ENCODE measurements at places on chromosomes 13 and 19.
A peak's percentile ranks its signal among the peaks of the same experiment; 100 is the strongest.

DNA sequence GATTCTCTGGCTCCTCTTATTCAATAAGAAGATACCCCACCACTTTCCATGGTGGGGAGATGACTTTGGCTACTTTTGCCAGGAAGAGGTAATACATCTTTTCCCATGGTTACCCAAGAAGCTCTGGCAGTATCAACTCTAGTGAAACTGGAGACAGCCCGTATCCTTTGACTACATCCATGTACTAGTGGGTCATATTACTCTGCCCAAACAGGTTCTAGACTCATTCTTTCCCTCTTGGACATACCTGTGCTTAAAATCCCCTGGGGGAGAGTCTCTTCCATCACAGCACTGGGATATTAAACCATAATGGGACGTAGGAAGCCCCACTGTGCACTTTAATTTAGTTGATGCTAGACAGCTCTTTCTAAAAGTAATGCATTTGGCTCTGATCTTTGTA is 144.7 kb upstream of the KLF12 start:
- no peak for DNase-seq

DNA sequence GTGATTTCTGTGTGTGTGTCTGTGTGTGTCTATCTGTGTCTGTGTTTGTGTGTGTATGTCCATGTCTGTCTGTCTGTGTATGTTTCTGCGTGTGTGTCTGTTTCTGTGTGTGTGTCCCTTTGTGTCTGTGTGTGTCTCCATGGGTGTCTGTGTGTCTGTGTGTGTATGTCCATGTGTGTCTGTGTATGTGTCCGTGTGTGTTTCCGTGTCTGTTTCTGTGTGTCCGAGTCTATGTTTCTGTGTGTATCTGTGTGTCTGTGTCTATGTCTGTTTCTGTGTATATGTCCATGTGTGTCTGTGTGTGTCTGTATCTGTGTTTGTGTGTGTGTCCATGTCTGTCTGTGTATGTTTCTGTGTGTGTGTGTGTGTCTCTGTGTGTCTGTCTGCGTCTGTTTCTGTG is 276.3 kb upstream of the SOX1 start:
- no peak for DNase-seq

- DNase-seq, result no peak
Measured at GRCh38 chr19:16104722-16105121, 7.0 kb upstream of the RAB8A start.

GRCh38 chr19:12952488-12953137 is 4.4 kb downstream of the GADD45GIP1 start:
- DNase-seq, result peak; percentile 27

DNA sequence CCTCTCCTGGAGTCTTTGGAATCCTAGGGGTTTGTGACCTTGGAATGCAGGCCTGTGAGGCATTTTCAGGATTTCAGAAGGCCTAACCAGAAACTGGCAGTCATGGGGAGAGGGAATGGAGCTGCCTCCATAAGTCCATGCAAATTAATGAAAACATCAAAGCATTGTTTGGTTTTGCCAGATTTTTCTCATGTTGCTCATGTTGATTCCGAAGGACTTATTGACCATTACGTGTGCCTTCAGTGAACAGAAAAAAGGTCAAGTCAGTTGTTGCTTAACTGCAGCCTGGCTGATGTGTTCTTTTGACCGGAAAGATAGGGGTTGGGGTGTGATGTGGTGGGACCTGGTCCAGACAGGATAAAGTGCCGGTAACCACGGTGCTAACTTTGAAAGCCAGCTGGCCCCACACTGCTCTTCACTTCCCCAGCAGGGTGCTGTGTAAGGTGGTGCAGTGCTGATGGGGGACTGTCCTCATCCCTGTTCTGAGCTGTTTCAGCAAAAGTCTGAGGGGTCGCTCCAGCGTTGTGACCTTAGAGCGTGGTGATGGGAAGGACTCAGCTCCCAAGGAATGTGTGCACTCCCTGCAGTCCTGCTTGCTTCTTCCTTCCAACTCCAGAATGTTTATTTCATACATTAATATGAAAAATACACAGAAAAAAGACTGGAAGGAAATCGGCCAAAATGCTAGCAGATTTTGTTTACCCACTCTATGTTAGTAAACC is 3.5 kb downstream of the RNF113B start:
- peak; percentile 95 for DNase-seq

GRCh38 chr19:5235458-5236219 is 105.0 kb downstream of the PTPRS start:
- DNase-seq, result no peak

DNA sequence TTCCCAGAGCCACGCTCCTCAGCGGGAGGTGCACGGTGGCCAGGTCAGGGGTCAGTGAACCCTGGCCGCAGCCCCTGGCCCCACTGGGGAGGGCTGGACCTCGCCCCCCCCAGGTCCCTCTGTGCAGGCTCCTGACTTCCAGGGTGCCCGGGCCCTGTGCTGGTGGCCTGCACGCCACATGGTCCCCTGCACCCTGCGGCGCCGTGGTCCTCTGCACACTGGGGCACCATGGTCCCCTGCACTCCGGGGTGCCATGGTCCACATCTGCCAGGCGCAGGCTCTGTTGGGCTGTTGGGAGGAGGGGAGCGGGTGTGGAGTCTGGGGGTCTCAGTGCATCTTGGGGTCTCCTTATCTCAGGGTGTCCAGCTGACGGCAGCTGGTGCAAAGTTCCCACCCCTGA is 23.3 kb upstream of the TMEM255B start:
- DNase-seq, result no peak

DNA sequence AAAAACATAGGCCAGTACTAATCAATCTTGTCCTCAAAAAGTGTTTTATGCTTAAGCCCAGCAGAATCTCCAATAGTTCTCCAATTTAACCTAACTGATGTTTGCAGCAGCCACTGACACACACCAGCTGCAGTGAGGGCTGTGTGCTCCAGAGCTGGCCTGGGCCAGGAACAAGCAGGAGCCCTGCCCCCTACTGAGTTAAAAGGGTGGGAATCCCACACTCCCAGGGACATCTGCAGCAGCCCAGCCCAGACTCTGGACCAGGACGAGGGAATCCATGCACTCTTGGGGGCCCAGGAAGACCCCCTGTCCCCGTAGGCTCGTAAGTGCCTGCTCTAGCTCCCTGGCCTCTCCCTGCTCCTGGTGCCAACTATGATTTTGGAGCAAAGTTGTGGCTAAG is 91.5 kb upstream of the ATXN8OS start:
- DNase-seq, result no peak

DNA sequence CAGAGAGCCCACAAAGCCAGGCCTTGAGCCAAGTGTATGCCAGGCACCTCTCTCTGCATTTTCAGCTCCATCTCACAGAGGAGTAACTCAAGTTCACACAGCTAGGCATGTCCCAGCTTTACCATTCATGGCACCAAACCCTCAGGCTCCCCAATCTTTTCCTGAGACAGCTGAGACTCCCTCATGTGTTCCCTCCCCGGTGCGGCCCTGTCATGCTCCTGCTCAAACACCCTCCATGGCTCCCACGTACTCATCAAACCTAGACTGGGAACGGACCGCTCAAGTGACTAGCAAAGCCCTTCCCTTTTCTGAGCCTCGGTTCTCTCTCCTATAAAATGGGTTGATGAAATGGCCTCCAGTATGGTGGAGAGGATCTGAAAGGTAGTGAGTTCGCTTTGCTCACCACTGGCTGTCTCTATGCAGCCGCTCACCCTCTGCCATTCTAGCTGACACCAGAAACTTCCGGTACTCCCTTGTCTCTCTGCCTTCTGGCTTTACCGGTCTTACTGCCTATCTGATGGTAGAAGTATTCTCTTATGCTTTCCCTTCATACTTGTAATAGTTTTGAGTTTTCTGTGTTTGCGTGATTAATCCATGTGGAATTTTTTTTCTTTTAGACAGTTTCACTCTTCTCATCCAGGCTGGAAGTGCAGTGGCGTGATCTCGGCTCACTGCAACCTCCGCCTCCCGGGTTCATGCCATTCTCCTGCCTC is 7.8 kb upstream of the SLC44A2 start:
- DNase-seq, result peak; percentile 55

DNA sequence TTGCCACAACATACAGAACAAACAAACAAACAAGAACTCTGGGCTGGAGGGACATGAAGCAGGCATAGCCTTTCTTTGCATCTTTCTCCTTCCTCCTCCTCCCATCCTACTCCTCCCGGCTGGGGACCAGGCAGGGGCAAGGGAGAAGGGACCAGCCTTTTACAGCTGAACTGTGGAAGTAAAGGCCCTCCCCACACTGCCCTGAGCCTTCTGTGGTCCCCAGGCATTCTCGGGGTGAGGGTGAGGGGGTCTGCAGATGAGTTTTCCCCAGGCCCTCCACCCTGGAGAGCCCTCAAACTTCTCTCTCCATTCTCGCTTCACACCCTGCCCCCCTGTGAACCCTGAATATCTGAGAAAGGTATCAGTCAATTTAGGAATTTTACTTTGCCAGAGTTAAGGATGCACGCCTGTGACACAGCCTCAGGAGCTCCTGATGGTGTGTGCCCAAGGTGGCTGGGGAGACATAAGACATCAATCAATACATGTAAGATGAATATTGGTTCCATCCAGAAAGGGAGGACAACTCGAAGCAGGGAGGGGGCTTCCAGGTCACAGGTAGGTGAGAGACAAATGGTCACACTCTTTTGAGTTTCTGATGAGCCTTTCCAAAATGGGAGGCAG is 170.9 kb downstream of the COL4A1 start:
- DNase-seq, result no peak

- no peak for DNase-seq
Measured at GRCh38 chr19:46787331-46788261, 798 bp downstream of the SLC1A5 start.

- DNase-seq, result no peak
Measured at GRCh38 chr13:97539651-97540610, 106.0 kb downstream of the RAP2A start.

- no peak for DNase-seq
Measured at GRCh38 chr13:107020393-107020792, 452.5 kb upstream of the ARGLU1 start.

- DNase-seq, result no peak
Measured at GRCh38 chr13:113860051-113860664, 3.7 kb downstream of the GAS6 start.

DNA sequence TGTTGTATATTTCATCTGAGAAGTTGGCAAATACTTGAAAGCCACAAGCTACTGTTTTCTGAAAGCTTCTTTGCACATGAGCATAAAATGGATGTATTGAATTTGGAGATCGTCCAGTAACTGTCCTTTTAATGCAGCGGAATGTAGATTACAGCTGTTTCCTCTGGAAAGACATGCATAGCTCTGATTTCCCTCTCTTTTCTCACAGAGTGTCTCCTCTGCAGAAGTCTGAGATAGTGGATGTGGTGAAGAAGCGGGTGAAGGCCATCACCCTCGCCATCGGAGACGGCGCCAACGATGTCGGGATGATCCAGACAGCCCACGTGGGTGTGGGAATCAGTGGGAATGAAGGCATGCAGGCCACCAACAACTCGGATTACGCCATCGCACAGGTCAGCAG is 283.0 kb downstream of the SHISA2 start:
- DNase-seq, result no peak

- DNase-seq, result no peak
Measured at GRCh38 chr19:13503570-13504235, 2.6 kb downstream of the CACNA1A start.

- no peak for DNase-seq
Measured at GRCh38 chr19:42229855-42230351, 9.8 kb downstream of the ZNF526 start.

- DNase-seq, result no peak
Measured at GRCh38 chr19:52626915-52627314, 11.2 kb downstream of the ZNF83 start.

GRCh38 chr19:47407417-47407774 is 11.9 kb downstream of the MEIS3 start:
- no peak for DNase-seq

- peak; percentile 30 for DNase-seq
Measured at GRCh38 chr13:45219938-45220375, 19.1 kb upstream of the KCTD4 start.

DNA sequence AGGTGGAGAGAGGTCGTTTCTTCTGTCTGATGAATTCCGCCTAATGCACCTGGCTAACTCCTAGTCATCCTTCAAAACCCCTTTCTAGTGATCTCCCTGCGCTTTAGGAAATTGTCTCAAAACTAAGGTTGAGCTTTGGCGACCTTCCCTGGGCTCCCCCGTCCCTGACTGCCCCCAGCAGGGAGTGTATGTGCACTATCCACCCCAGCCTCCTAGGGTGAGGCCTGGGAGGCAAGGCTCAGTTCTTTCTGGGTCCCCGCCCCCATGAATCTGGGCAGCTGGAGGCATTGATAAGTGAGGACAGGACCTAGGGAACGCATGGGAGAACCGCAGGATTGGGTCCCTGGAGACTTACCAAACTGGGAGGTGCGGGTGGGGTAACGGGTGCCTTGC is 378 bp downstream of the TLE6 start:
- DNase-seq, result no peak

GRCh38 chr19:11164296-11164695 is 8.7 kb upstream of the SPC24 start:
- no peak for DNase-seq

- DNase-seq, result no peak
Measured at GRCh38 chr13:110957181-110957884, 42.5 kb upstream of the ANKRD10 start.

DNA sequence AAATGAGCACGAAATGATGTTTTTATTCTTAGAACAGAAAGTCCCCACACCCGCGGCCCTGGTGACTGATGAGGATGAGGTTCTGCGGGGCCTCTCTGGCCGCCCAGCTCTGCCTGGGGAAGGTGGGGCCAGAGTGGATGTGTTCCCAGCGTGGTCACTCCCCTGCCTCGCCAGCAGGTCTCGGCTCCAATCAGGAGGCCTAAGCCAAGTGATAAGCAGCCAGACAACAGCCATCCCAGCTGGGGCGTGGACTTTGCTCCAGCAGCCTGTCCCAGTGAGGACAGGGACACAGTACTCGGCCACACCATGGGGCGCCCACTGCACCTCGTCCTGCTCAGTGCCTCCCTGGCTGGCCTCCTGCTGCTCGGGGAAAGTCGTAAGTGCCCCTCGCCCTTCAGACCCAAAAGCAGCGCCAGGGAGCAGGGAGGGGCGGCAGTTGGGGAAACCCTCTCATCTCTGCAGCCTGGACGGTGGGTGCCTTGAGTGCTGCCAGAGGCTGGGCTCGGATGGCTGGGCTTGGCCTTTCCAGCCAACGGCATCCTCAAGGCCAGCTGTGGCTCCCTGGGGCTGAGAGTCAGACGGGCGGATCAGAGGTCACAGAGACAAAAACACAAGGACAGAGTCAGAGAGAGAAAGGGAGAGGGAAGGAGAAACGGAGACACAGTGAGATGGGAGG is at the start of gene F10:
Gene F10, plus strand, starts transcription at position 250 of the 676 bp plus-strand sequence. Its CDS starts 57 bp downstream, at position 307.
- peak; percentile 41 for DNase-seq

- no peak for DNase-seq
Measured at GRCh38 chr19:33879818-33880575, 83.3 kb downstream of the KCTD15 start.

Data from non-pigmented ciliary epithelial cell (primary cell).